ENCODE measurements at places on chromosomes 2 and 18.
A peak's percentile ranks its signal among the peaks of the same experiment; 100 is the strongest.

GRCh38 chr2:190382851-190383250, 25.3 kb upstream of the MFSD6 start:
- peak; percentile 75 for DNase-seq

DNA sequence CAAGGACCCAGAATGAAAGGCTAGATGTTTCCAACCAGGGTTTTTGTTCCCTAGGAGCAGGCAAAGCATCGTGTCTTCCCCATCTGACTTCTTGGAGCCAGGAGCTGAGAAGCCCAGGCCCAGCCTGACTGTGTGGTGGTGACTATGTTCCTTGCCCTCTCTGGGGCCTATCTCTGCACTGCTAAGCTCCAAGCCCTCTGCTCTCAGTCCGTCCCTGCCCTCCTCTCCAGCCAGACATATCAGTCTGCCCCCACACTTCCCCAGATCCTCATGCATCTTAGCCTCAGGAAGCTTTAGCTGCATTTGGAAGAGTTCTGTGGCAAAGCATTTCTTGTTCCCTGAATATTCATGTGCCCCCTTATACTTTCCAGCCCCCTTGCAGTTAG, 196.6 kb downstream of the CYP26B1 start:
- DNase-seq: no peak

- DNase-seq: no peak
These were observed 95.1 kb downstream of the STRN start for GRCh38 chr2:36871068-36871707.

GRCh38 chr2:232761301-232761907, 15.0 kb downstream of the KCNJ13 start:
- DNase-seq: peak; percentile 62

DNA sequence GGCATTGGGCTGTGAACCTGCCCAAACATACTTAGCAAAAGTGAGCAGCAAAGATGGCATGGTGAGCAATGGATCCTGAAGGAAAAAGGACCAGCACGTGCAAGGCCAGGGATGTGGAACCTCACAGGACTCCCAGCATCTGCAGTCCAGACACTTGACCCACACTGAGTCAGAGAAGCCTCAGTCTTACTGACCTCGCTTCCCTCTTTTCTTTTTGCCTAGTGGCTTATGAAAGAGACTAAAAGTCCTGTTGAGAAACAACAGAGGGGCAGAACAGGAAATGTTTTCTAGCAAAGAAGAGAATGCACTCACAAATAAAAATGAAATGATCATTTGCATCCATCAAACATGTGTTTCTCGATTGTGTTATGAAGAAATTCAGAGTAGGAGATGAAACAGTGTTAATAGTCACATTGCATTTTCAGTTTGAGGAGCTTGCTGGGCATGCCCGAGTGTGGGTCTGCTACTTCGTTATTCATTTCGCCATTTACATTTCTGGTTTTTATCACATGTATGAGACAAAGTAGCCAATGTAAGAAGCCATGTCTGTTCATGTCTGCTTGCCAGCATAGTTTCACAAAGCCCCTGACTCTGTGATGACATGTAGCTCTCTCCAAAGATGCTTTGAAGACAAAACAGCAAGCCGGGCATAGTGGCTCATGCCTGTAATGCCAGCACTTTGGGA, 118.4 kb downstream of the INO80D start:
- DNase-seq: no peak

DNA sequence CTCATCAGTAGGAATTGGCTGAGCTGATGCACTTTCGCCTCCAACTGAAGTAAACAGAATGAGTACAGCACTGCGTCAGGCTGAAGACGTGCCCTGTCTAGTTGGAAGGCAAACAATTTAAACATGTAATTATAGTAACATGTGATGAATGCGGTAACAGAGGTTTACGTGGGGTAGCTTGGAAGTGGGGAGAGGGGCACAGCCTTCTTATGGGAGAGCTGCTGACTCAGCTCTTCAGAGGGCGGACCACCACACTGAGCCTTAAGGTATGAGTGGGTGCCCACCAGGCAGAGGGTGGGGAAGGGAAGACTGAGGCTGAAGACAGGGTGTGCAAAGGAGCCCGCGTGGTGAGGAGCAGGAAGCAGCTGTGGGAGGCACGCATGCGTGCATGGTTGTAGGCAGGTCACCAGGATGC, 6.2 kb upstream of the EHD3 start:
- DNase-seq: no peak

- no peak for DNase-seq
These were observed at the start of gene GALNT1 for GRCh38 chr18:35581546-35581897. Gene GALNT1 (plus strand): TSS chr18:35581740. CDS start chr18:35654663, 72,923 bp downstream.

DNA sequence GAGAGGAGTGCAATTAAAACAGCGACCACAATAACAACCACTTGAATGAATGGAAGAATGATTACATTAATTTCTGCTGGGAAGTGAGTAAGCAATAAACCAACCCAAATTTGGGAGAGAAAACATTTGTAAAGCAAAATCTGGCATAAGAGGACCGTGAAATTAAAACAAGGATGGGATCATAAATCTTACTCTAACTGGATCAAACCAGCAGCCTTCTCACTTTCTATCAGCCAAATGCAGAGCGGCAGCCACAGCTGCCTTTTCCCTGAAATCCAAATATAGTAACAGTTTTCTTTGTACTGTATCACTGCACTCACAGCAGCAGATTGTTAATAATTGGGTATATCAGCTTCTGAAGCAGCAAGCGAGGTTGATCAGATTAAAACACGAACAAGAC, 245.2 kb upstream of the REG3G start:
- DNase-seq: no peak

DNA sequence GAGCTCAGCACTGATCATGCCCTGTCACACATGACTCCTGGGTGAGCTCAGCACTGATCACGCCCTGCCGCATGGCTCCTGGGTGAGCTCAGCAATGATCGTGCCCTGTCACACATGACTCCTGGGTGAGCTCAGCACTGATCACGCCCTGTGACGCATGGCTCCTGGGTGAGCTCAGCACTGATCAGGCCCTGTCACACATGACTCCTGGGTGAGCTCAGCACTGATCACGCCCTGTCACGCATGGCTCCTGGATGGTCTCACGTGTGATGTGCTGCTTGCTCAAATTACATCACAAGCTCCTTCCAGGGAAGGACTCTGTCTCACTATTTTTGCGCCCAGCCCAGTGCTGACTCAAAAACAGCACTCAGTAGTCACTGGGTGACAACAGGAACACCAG, 258.0 kb downstream of the HDAC4 start:
- no peak for DNase-seq

DNA sequence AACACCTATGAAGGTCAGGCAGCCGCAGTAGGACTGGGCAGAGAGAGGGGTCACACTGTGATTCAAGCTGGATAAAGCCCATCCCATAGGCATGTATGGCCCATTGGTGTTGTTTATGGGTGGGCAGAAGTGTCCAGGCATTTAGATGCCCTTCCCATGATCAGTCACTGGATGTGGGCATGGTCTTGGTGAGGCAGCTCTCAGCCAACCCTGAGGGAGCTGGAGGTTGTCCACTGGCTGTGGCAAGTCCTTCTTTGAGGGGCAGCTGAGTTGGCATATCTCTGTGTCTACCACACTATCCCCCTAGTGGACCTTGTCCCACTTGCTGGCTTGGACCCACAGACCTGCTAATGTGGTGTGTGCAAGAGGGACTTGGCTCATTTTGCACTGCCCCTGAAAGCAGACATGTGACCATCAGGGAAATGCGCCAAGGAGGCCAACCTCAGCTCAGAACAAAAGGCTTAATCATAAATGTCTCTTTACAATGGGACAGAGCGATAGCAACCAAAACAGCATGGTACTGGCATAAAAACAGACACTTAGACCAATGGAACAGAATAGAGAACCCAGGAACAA, 82.0 kb downstream of the TMEM17 start:
- no peak for DNase-seq

DNA sequence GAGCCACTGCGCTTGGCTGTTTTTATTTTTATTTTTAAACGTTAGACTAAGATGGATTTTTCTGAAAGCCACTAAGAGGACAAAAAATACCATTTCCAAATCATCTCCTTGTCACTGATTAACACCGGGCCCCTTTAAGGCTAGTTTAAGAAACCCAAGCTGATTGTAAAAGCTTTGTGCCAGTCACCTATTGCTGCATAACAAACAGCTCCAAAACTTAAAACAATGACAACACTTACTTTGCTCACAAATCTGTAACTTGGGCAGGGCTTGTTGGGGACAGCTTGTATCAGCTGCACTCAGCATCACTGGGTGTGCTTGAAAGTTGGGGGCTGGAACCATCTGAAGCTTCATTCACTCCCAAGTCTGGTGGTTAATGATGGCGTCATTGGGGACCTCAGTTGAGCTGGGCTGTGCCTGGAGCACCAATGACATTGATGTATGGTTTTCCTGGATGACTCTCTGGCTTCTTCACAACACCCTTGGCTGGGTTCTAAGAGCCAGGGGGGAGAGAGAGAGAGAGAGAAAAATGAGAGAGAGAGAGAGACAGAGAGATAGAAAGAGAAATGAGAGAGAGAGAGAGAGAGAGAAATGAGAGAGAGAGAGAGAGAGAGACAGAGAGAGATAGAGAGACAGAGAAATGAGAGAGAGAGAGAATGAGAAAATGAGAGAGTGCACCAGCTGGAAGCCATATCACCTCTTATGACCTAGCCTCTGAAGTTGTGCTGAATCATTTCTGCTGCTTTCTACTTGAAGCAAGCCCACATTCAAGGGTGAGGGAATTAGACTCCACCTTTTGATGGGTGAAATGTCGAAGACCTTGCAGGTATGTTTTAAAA, 26.0 kb upstream of the ATG16L1 start:
- no peak for DNase-seq

DNA sequence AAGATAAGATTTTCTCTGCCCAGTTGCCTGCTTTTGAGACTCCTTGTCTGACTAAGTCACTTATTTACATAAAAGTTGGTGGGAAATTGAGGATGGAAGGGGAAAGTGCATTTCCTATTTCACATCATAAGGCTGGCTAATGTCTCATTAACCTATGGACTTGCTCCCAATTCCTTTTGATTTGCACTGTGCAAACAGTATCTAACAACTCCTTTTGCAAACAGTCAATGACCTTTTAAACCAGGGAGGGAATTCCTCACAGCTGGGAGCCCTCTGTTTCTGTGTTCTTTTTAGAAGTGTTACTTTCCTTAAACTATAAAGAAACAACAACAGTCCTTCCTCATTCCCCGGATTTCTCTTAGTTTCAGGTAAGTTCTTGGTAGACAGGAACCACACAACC, 272.8 kb downstream of the RND3 start:
- no peak for DNase-seq

- no peak for DNase-seq
These were observed 40.5 kb downstream of the INO80C start for GRCh38 chr18:35457140-35457704.

DNA sequence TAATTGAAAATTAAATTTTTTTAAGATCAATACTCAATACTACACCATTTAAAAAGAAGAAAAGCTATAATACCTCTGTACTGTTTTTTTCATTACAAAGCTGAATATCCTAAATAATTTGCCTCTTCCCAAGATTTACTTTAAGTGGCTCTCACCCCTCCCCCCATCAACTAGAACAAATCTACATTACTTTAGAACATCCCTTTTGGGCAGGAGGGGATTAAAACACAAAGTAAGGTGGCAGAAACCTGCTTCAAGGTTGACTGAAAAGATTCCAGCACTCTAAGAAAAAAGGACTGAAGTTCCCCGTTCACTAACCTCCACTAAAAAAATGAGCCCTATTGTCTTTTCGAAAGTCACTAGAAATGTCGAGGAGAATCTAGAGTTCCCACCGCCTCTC, 42.3 kb downstream of the SLC38A11 start:
- no peak for DNase-seq

- no peak for DNase-seq
These were observed 40.2 kb downstream of the ALK start for GRCh38 chr2:29881089-29881730.

GRCh38 chr18:36620788-36621187, 208.0 kb downstream of the TPGS2 start:
- DNase-seq: no peak

GRCh38 chr2:49480520-49480919, 326.2 kb upstream of the FSHR start:
- no peak for DNase-seq

DNA sequence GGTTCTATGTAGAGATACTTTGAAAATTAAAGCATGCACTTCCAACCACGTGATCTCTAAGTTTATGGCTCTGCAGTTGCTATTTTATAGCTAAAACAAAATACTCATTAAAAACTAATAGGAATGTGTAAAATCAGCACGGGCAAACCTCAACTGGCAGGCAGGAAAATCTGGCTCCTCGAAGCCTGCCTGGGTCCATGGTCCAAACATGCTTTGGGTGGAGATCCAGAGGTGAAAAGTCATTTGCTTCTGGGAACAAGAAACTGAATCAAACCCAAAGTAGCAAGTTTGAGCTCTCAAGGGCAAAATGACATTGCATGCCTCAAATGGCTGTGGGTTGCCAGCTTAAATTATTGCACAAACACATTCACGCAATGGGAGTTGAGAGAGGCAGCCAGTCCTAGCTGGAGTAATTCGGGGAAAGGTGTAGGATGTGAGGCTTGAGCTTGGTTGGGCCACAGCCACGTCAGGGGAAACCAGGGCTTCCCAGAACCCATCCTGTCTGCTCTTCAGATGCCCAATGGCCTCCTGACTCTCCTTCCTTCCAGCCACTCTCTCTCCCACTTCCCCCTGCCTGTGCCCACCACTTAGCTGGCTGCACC, 75.2 kb upstream of the LCLAT1 start:
- no peak for DNase-seq

GRCh38 chr2:213069531-213069930, 81.9 kb downstream of the IKZF2 start:
- no peak for DNase-seq

GRCh38 chr2:7013471-7014160, 96.4 kb downstream of the RNF144A start:
- DNase-seq: no peak

DNA sequence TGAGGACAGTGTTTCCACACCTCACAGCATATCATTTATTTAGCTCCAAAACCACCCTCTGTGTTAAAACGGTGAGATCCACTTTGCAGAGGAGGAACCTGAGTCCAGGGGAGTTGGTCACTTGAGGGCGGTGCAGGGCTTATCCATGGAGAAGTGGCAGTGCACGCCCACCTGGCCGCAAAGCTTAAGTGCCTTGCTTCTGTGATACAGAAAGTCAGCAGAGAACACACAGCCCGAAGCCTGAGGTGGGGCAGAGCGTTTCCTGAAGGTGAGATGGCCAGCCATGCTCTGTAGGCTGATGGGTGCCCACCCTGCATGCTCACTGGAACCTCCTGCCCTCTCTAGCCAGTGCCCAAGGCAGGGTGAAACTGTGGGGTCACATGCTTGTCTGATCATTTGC, 87.3 kb downstream of the SH3RF3 start:
- no peak for DNase-seq

GRCh38 chr2:209988010-209988409, 14.4 kb upstream of the RPE start:
- DNase-seq: no peak

GRCh38 chr2:106959975-106960682, 74.2 kb upstream of the ST6GAL2 start:
- no peak for DNase-seq

Measured in CD4-positive, alpha-beta T cell treated with Interleukin-10 for 1 hour (primary cell).